Fibroblast of gingiva (primary cell): ENCODE measurements at places on chromosomes 4 and X.

DNA sequence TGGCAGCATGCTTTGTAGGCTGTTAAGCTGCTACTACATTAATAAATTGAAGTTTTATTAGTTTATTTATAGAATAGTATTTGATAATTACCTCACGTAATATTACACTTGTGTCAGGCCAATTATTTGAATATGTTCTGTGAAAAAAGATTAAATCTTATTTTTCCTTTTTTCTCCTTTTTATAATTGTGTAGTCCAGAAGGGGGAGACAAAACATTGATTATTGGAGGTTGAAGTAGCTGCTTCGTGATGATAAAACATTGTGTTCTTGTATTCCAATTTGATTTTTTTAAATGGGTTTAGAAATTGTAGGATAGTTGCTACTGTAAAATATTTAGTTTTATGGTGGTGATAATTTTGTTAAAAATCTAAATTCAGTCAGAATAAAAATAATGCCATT is 85.7 kb downstream of the DIAPH2 start:
- DNase-seq: peak; percentile 1

DNA sequence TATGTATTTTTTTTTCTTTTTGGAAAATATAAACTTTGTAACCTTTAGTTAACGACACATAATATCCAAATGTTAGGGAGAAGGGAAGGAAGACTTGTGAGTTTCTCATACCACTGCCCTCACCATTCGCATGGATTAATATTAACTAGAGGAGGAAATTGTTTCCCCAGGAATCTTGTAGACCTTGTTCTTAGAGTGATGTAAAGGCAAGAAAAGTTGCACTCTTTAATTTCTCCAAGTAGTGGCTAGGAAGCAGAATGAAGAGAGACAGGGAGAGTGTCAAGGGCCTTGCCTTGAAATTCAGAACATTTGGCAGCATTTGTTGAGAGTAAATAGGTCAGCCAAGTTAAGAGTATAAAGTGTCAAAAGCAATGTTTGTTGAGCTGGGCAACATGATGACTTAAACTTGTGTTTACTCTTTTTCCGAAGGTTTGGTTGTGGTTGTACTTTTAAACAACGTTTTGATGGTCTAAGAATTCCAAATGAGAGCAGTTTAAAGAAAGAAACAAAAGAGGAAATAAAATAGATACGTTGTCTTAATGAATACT is 105.7 kb downstream of the TENM3 start:
- DNase-seq: no peak

GRCh38 chr4:125741825-125742452 is 427.2 kb downstream of the FAT4 start:
- peak; percentile 51 for DNase-seq

DNA sequence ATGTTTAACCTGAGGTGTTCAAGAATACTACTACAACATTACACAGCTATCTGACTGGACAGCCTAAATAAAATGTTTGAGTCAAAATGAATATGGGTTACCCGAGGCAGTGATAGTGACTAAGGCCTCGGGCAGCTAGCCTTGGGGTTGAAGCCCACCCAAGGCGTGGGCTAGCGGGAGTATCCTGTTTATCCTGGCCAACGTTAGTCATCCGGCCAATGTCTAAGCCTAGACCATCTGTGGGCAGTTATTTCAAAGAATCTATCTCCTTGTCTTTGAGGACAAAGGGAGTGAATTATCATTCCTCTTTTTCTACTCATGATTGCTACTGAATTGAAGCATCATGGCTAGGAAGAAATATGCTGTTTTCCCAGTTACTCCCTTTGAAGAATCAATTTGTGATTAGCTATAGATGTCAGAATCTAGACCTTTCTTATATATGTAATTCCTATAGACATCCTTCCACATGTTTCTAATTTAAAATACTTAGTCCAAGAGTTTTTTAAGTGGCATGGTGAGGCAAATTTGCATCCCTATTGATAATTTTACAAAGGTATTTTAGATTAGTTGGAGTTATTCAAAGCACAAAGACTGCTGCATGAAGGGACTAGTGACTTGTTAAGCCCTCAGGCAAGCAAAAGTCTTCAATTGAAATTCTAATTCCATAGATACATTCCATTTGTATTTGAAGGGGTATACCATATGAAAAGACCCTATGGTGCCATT is 6.0 kb upstream of the PDGFC start:
- DNase-seq: peak; percentile 74

DNA sequence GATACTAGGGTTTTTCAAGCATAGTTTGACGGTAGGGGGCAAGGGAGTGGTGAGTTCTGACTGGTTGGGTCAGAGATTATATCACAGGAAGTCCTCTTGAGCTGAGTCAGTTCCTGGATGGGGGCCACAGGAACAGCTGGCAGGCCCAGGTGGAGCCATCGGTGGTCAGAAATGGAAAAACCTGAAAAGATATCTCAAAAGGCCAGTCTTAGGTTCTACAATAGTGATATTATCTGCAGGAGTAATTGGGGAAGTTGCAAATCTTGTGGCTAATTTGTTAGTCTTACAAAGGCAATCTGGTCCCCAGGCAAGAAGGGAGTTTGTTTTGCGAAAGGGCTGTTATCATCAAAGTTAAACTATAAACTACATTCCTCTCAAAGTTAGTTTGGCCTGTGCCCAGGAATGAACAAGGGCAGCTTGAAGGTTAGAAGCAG is 159.3 kb downstream of the PTCHD1 start:
- no peak for DNase-seq

DNA sequence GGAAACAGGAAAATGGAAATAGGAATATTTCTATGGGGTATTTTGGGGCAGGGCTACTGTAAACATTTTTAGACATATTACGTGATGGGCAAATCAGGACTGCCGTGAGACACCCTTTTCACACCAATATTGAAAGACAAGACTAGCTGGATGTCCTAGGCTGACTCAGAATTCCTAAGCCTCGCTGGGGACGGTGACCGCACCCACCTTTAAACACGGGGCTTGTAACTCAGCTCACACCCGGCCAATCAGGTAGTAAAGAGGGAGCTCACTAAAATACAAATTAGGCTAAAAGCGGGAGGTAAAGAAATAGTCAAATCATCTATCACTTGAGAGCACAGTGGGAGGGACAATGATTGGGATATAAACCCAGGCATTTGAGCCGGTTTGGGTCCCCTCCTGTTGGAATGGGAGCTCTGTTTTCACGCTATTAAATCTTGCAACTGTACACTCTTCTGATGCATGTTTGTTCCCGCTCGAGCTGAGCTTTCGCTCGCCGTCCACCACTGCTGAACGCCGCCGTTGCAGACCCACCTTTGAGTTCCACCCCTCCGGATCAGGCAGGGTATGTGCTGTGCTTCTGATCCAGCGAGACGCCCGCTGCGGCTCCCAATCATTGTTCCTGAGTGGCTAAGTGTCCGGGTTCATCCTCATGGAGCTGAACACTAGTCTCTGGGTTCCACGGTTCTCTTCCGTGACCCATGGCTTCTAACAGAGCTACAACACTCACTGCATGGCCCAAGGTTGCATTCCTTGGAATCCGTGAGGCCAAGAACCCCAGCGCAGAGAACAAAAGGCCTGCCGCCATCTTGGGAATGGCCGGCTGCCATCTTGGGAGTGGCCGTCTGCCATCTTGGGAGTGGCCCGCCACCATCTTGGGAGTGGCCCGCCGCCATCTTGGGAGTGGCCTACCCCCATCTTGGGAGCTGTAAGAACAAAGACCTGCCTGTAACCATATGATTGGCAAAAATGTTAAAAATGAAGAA is 152.6 kb downstream of the CRLF2 start:
- no peak for DNase-seq

DNA sequence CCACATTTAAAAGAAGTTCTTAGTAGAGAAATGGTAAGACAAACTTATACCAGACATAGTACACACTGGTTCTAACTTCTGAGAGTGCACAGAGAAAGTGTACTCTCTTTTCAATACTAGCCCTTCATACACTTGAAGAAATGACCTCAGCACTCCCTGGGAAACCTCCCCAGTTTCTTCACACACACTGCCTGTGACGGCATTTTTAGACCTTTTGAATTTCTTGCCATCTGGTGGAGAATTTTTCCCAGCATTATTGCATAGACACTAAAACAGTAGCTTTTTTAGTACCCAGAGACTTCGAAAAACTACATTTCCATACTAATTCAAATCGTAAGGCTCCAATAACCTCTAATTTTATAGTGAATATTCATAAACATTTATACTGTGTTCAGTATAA is 341.6 kb upstream of the MAOA start:
- no peak for DNase-seq

DNA sequence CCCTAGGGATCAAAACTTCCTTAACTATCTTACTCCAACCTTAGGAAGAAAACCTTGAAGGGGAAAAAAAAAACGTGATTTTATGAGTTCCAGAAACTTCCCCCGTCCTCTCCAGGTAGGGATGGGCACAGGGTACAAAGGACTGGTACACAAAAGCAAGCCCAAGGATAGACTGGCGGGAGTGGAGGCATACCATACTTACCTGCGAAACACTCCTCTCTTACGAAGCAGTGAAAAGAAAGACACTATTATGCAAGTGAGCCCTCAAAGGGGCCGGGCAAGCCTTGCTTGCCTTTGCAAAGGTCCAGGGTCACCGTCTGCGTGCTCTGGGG is 651 bp downstream of the TSPAN6 start:
- no peak for DNase-seq

DNA sequence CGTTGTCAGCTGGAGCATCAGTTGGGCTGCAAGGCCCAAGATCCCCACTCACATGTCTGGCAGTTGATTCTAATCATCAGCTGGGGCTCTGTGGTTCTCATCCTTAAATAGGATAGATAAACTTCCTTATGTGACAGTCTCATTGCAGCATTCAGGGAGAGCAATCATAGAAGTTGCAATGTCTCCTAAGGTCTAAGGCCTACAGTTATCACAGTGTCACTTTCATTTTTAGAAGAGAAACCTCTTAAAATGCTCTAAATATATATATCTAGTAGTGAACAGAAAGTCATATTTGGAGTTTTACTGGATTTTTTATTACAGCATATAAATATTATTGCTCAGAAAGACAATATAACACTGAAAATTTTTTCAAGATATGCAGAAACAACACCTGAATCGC is 226.0 kb upstream of the PPP1R2C start:
- no peak for DNase-seq

GRCh38 chr4:41360214-41360920 is 103.6 kb downstream of the UCHL1 start:
- peak; percentile 17 for DNase-seq

GRCh38 chr4:120844528-120844921 is 78.0 kb downstream of the PRDM5 start:
- no peak for DNase-seq
